T-cell (primary cell): ENCODE measurements at places on chromosomes 7 and 10.

GRCh38 chr10:101032637-101033224 lies 1.7 kb downstream of the SFXN3 start:
- no peak for DNase-seq

- no peak for DNase-seq
Measured at GRCh38 chr7:35792472-35792871, 8.4 kb upstream of the SEPTIN7 start.

DNA sequence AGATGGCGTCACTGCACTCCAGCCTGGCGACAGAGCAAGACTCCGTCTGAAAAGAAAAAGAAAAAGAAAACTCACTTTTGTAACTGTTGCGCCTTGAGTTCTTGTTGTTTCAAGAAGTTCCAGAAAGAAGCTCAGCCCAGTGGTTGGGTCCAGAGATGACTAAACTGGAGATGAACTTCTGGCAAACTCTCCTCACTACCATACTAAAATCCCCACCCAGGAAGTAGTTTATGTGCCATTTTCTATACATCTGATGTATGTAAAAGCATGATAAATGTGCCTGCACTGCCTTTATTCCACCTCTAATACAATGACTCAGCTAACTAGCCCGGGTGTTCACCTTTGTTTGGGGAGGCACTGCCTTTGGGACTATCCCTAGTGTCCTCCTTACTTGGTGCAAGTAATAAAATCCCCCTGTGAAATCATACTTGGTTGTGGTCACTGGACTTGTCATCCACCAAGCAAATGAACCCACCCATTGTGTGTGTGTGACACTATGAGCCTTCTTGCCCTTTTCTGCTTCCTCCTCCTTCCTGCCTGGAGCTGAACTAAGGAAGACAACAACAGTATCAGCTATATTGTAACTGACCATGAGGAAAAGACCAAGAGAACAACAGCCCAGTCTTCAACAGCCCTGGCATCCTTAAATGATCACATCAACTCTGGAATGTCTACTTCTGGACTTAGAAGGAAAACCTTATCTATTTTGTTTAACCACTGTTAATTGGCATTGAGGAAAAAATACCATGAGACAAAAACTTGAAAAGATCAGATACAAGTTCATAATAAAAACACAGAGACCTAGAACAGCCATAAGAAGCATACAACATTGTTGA lies 33.6 kb downstream of the JMJD1C start:
- no peak for DNase-seq

DNA sequence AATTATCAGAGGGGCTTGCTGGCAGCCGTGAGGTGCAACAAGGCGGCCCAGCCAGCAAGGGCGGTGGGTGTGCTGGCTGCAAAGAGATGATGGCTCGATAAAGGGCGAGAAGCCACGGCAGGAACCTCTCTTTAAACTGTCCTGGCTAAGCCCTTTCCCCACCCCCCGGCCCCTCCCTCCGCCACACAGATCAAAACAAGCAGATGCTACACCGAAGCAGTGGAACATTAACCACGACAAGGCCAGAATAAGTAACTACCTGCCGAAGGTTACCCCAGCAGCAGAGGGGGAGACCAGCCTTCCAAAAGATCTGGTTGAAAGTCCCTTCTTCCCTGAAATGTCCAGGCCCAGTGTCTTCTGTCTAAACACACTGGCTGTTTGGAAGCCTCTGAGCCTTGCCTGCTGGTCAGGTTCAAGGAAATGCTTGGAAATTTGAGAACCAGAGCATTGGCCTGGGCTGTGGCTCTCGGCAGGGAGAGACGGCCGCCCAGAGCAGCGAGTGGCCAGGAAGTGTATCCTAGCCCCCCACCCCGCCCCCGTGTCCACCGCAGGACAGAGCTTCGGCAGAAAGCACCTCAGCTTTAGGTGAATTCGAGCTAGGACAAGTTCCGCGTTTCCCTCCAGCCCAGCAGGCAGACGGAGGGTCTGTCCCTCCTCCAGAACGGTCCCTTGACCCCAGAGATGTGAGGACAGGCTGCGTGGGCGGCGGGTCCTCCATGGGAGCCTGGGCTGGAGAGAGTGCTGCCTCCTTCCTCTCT lies 2.1 kb downstream of the FAM20C start:
- no peak for DNase-seq

- DNase-seq = no peak
Measured at GRCh38 chr7:76191783-76192240, 9.9 kb upstream of the SRRM3 start.
